ENCODE measurements at places on chromosomes 2 and 18.

DNA sequence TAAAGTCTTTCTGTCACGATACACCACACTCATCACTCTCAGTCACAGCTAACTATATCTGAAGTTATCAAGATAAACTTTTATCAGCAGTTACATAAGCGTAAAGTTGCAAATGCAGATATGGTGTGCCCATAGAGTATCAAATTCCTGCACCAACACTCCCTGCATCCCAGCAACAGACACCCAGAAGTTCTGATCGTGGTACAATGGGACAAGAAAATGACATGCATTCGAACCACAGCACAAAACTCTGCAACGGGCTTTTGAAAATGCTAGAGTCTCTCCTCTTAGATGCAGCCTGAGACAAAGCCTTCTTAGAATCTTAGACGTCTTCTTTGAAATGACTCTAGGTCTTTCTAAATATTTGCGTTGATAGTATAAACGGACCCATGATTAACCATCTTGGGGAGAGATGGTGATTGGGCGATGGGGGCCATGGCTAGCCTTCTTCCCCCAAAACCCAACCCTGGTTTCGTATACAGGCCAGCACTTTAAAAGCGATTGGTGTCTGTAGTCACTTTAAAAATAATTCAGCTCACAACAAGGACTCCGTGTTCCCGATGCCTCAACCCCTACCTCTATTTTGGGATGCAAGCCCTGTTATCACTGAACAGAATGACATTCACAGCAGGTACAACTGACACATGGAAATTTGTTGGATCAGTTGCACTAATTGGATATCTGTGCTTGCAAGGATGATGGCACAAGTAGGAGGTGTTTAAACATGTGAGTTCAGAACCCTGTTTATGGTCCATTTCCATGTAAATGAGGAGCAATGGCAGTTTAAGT, 286.6 kb downstream of the MYT1L start:
- DNase-seq = no peak

- DNase-seq = no peak
Observed at GRCh38 chr2:61125123-61125710, 36.8 kb upstream of the C2orf74 start.

GRCh38 chr2:230457793-230458192, 41.8 kb downstream of the SP100 start:
- DNase-seq = no peak

DNA sequence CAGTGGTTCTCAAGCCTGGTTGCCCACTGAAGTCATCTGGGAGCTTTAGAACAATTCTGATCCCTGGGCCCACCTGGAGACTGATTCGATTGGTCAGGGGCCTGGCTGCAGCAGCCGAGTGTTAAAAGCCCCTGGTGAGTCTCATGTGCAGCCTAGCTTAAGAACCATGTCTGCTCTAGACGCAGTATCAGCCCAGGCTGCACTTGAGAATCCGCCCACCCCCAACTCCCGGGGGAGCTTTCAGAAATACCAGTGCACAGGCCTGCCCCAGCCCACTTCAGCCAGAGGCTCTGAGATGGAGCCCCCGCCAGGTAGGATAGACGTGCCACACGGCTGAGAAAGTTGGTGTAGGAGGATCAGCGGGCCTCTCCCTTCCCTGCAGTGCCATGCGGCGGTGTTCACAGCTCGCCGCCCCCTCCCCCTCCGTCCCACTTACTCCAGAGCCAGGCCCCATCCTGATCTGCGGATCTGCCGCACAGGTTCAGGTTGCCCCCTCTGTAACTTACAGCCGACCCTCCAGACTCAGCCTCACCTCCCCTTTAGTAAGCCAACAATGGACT, 209.0 kb upstream of the RAB12 start:
- no peak for DNase-seq

- DNase-seq = no peak
Observed at GRCh38 chr2:235293061-235293460, 200.8 kb upstream of the AGAP1 start.

GRCh38 chr2:19888831-19889230, 13.0 kb downstream of the TTC32 start:
- DNase-seq = no peak

- no peak for DNase-seq
Observed at GRCh38 chr18:35458677-35459441, 38.9 kb downstream of the INO80C start.

DNA sequence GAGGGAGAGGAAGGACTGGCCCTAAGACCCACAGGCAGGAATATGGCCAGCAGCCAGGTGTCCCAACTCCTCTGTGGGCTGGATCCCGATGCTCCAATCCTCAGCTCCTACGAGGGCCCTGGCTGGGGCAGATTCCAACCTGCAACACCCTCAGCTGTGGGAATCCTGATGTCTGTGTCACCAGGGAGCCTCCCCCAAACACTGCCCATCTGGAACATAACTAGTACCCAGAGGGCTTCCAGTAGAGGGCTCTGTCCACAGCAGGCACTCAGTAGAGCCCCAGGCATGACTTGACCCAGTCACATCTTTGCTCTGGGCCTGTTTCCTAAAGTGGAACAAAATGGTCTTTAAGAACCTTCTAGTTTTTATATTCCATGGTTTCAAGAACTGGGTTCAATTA, 20.6 kb upstream of the LOXHD1 start:
- DNase-seq = no peak

GRCh38 chr2:146978577-146979555, 866.0 kb upstream of the ACVR2A start:
- no peak for DNase-seq

GRCh38 chr2:241110089-241110606, 8.1 kb upstream of the MTERF4 start:
- no peak for DNase-seq

GRCh38 chr18:35634323-35634722, 52.8 kb downstream of the GALNT1 start:
- DNase-seq = no peak

GRCh38 chr2:235852526-235852920, 315.7 kb downstream of the GBX2 start:
- DNase-seq = no peak

- no peak for DNase-seq
Observed at GRCh38 chr18:59426855-59427254, 67.8 kb upstream of the LMAN1 start.

DNA sequence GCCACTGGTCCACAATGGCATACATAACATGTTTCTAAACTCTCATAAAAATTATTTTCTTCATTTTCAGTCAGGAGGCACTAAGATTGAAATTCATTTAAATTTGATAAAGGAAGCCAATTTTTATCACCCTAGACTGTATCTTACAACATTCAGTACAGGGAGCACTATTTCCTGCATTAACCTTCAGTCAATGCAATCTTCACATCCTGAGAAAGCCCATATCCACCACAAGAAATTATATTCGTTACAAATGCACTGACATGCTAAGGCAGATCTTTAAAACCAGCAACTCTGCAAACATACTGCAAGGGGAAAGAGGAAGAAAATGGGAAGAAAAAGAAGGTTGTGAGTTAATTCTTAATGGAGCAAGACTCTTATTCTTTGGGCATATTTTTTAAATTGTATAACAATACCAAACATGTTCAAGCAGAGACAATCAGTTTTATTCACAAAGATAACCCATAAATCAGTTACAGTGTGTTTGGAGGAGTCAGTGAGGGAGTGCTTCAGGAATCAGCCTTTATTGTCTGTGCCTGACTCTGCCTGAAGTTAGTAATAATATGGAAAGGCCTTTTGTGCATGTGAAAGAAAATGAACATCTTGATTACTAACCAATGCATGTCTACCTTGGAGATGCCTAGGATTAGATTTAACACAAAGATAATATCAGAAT, 370.1 kb downstream of the FBXO15 start:
- DNase-seq = no peak

DNA sequence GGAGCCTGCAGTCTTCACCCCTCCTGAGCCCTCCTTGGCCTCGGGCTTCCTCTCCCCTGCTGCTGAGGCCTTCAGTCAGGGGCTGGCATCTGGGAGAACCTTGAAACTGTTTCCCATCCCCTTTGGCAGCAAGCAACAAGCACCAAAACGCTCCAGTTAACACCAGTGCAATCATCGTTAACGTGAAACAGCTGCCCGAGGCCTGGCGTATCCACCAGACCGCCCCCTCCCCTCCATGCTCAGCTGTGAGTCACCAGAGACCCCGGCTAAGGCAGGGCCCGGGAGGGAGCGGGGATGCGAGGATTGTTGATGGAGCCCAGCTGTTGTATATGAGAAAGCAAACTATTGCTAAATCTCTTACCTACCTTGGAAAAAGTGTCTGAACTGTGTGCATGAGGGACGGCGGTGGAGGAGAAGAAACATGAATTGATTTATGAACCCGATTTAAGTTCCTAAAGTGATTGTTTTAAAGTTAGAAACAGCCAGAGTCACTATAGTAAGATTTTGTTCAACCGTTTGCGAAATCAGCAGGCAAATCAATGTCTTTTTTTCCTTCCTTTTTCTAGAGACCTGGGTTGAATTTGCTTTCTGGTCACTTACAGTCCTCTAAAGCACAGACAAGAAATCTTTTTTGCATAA, 5.2 kb downstream of the ZFP36L2 start:
- no peak for DNase-seq

GRCh38 chr2:128306081-128306930, 12.4 kb downstream of the HS6ST1 start:
- DNase-seq = no peak

GRCh38 chr2:238280083-238280825, 8.2 kb downstream of the PER2 start:
- no peak for DNase-seq

DNA sequence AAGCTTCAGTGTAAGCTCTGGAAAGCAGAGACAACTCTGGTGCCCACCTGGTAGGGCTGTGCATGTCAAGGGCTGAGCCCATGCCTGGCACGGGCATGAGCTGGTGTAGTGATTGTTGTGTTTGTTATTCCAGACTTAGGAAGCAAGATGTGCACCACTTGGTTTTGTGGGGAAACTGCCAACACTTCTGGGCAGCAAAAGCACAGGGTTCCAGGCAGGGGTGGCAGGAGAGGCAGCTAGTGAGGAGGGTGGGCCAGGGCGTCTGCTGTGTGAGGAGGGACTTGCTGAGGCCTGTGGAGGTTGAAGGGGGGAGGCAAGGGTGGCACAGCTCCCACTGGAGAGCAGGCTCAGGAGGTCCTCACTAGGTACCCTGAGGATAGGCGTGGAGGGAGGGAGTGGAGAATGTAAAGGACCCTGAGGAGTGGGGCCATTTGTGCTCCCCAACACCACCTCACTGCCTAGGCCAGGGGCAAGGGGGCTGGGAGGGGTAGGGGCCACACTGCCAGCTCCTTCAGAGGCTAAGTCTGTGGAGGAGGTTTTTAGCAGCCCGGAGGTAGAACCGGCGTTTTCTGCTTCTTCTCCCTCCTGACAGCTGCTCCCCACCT, 104.0 kb upstream of the POU3F3 start:
- DNase-seq = no peak

DNA sequence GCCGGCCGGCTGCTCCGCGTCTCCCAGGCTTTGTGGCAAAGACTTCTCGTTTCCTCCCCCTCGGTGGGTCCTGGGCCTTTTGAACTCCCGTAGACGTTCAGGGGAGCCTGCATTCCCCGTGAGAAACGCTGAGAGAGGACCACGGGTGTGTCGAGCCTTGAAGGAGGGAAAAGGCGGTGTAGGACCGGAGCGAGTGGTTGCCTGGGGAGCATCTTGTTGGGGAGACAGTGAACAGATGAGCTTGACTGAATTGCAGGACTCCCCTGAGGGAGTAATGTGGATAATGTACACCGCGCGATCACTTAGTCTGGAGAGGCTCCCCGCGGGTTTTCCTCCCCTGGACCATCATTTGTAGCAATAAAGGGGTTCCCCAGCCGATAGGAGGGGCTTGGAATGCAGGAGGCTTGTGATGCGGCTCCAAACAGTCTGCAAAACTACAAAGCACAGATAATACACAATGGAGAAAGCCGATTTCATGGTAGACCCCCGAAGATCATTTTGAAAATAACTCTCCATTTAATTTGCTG, 769 bp downstream of the ALMS1 start:
- DNase-seq = peak; percentile 4

DNA sequence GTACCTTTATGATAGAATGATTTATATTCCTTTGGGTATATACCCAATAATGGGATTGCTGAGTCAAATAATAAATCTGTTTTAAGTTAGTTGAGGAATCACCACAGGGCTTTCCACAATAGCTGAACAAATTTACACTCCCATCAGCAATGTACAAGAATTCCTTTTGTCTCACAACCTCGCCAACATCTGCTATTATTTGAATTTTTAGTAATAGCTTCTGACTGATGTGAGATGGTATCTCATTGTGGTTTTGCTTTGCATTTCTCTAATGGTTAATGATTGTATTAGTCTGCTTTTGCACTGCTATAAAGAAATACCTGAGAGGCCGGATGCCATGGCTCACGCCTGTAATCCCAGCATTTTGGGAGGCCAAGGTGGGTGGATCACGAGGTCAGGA, 1387.6 kb upstream of the ACVR2A start:
- no peak for DNase-seq

- no peak for DNase-seq
Observed at GRCh38 chr2:176763851-176764404, 448.7 kb upstream of the HNRNPA3 start.

DNA sequence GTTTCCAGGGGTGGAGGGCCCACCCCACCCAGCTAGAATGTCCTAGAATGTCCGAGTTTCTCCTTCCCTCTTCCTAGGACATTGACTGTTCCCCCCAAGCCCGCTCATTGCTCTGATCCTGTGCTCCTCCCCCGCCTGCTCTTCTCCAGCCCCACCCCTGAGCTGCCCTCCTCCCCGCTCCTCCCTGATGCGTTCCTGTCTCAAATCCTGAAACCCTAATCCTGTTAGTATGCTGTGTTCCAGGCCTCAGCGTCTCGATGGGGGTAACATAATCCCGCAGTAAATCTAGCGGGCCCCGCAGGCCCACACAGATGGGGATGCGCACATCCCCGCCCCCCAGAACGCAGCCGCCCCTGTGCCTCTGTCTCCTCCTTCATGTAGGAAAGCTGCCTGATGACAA, 51.3 kb downstream of the NRP2 start:
- no peak for DNase-seq

- DNase-seq = no peak
Observed at GRCh38 chr18:48325115-48325665, 84.0 kb downstream of the ZBTB7C start.

GRCh38 chr2:39435741-39436591, 1.1 kb downstream of the MAP4K3 start:
- DNase-seq = no peak
